Small intestine (tissue), 16 donors: ENCODE measurements at places on chromosomes 12 and 14. TPM values are rescaled to one million over a fixed set of nuclear protein-coding genes. Genes with fewer than 3 reads are reported as not detected.
A peak's percentile ranks its signal among the peaks of the same experiment; 100 is the strongest.

GRCh38 chr14:95480109-95480886 is 36.2 kb downstream of the SYNE3 start:
- no peaks in the 10 kb centered on the region for H3K36me3 ChIP-seq
- H3K4me3 ChIP-seq, result no peak overlapping the region
- peaks cover 14% of the 10 kb centered on the region for H3K4me1 ChIP-seq
- no peak overlapping the region for H3K27ac ChIP-seq
- no peak for DNase-seq

The AKAP3 gene
- polyA plus RNA-seq, result 0.54 TPM

GRCh38 chr12:85310456-85311076 is 30.5 kb downstream of the ALX1 start:
- no peak overlapping the region for H3K4me3 ChIP-seq
- no peak overlapping the region for H3K27ac ChIP-seq
- H3K4me1 ChIP-seq, result no peaks in the 10 kb centered on the region
- DNase-seq, result peak; percentile 2
- H3K27me3 ChIP-seq, result no peaks in the 10 kb centered on the region
- H3K36me3 ChIP-seq, result no peaks in the 10 kb centered on the region

DNA sequence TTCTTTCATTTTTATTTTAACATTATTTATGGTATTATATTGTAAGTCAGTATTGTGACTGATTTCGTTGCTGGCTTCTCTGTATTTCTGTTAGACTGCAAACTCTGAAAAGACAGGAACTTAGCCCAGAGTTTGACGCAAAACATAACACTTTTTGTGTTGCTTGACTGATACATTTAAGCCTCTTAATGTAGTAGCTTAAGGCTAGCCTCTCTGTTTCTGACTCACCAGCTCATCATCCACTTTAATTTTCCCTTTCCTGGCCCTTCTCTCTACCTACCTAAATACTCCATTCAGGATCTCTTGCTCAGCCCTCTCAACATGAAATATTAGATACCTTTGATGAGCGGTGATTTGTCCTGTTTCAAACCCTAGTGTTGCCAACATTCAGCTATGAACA is 420.6 kb downstream of the LRFN5 start:
- H3K4me3 ChIP-seq, result no peak overlapping the region
- no peak overlapping the region for H3K27ac ChIP-seq
- no peak for DNase-seq
- no peaks in the 10 kb centered on the region for H3K4me1 ChIP-seq
- no peaks in the 10 kb centered on the region for H3K27me3 ChIP-seq
- no peaks in the 10 kb centered on the region for H3K36me3 ChIP-seq

The FAM181A gene
- polyA plus RNA-seq, result not detected

GRCh38 chr12:75969768-75970167 is 61.8 kb downstream of the PHLDA1 start:
- no peak overlapping the region for H3K4me3 ChIP-seq
- H3K36me3 ChIP-seq, result no peaks in the 10 kb centered on the region
- H3K4me1 ChIP-seq, result peaks cover 2% of the 10 kb centered on the region
- no peak overlapping the region for H3K27ac ChIP-seq
- no peak for DNase-seq
- H3K27me3 ChIP-seq, result no peaks in the 10 kb centered on the region

DNA sequence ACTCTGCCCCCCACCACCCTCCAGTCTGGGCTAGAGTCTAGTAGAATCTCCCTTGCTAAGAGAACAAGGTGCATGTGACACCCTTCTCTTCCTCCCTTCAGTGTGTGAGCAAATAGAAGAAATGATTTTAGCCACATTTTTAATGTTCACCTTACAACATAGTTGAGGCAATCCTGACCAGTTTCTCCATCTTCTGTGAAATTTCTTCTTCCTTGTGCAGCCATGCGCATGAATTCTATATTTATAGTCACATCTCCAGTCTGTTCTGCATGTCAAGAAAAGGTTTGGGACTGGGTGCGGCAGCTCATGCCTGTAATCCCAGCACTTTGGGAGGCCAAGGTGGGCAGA is 9.5 kb upstream of the LTA4H start:
- DNase-seq, result no peak
- H3K36me3 ChIP-seq, result no peaks in the 10 kb centered on the region
- no peak overlapping the region for H3K27ac ChIP-seq

GRCh38 chr12:43733687-43734086 is 24.9 kb downstream of the PUS7L start:
- H3K27ac ChIP-seq, result no peak overlapping the region
- H3K4me1 ChIP-seq, result no peaks in the 10 kb centered on the region
- no peak for DNase-seq
- no peak overlapping the region for H3K4me3 ChIP-seq
- H3K36me3 ChIP-seq, result no peaks in the 10 kb centered on the region
- no peaks in the 10 kb centered on the region for H3K27me3 ChIP-seq

The RD3L gene
- polyA plus RNA-seq, result not detected

GRCh38 chr14:74312161-74312560 is 9.4 kb upstream of the ABCD4 start:
- no peak overlapping the region for H3K4me3 ChIP-seq
- no peak overlapping the region for H3K27ac ChIP-seq
- DNase-seq, result no peak
- no peaks in the 10 kb centered on the region for H3K27me3 ChIP-seq
- H3K36me3 ChIP-seq, result no peaks in the 10 kb centered on the region

- H3K27me3 ChIP-seq, result no peaks in the 10 kb centered on the region
- no peak overlapping the region for H3K4me3 ChIP-seq
- H3K27ac ChIP-seq, result no peak overlapping the region
Observed at GRCh38 chr14:103097994-103098957, 3.8 kb downstream of the EXOC3L4 start.

DNA sequence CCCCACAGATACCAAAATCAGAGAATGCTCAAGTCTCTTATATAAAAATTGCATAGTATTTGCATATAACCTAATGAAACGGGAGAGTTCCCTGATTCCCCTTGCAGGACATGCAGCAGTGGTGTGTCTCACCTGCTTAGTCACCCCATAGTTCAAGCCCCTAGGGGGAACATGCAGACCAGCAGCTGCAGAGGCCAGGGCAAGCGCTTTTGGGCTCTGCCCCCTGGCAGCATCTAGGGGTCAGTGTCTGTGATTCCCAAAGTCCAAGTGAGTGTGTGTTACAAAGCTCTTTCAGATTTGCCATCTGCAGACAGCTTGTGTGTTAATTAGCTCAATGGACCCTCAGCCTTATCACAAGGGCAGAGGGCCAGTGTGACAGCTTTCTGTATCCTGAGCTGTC is 110.1 kb downstream of the DNAI7 start:
- H3K4me1 ChIP-seq, result no peaks in the 10 kb centered on the region
- H3K36me3 ChIP-seq, result no peaks in the 10 kb centered on the region
- no peak overlapping the region for H3K27ac ChIP-seq
- no peaks in the 10 kb centered on the region for H3K27me3 ChIP-seq
- H3K4me3 ChIP-seq, result no peak overlapping the region

The ITFG2 gene
- polyA plus RNA-seq, result 17.0 TPM

DNA sequence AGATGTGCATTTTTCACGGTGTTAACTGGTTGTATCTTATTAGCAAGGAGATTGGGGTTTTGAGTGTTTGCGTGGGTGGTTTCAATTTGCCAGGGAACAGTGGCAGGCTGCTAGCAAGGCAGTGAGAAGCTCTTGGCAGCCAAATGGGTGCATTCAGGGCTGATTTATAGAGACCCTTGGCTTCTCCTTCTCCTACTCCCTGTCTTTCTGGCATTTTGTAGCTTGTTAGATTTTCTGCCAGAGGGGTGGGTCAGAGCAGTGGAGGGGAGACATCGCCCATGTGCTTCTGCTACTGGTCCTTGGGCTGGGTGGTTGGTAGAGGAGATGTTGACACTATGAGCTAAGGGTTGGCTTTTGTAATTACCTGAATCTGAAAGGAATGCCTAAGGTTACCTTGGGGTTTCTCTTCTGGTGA is 9.6 kb downstream of the CALM1 start:
- no peaks in the 10 kb centered on the region for H3K27me3 ChIP-seq
- no peak overlapping the region for H3K27ac ChIP-seq
- no peak overlapping the region for H3K4me3 ChIP-seq
- peaks cover 28% of the 10 kb centered on the region for H3K36me3 ChIP-seq

- DNase-seq, result no peak
- no peaks in the 10 kb centered on the region for H3K4me1 ChIP-seq
- H3K4me3 ChIP-seq, result no peak overlapping the region
Observed at GRCh38 chr12:1533602-1534304, 60.6 kb downstream of the FBXL14 start.

The FOXA1 gene
- 8.4 TPM for polyA plus RNA-seq

- H3K27me3 ChIP-seq, result no peaks in the 10 kb centered on the region
- no peak overlapping the region for H3K27ac ChIP-seq
- H3K36me3 ChIP-seq, result no peaks in the 10 kb centered on the region
- no peak for DNase-seq
Observed at GRCh38 chr14:86420131-86420530, 890.2 kb downstream of the FLRT2 start.

DNA sequence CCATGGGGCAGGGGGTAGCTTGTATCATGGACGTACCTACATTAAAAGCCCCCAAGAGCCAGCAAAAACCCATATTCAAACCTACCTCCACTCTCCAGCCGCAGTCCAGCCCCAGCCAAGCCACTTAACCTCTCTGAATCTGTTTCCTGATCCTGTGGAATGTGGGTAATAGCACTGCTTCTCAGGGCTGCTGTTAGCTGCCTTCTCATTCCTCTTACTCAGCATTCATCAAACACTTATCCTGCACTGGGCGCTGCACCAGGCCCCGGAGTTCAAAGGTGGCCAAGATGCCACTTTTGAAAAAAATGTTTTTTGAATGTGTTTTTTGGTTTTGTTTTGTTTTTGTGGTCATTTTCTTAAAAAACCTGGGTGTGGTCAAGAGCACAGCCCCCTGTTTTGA is 237.4 kb downstream of the CHST11 start:
- peaks cover 6% of the 10 kb centered on the region for H3K4me1 ChIP-seq
- H3K27ac ChIP-seq, result no peak overlapping the region
- no peak for DNase-seq
- H3K36me3 ChIP-seq, result no peaks in the 10 kb centered on the region

GRCh38 chr14:54589843-54590242 is 22.9 kb downstream of the SAMD4A start:
- H3K27me3 ChIP-seq, result no peaks in the 10 kb centered on the region
- DNase-seq, result no peak
- H3K36me3 ChIP-seq, result no peaks in the 10 kb centered on the region
- H3K4me3 ChIP-seq, result no peak overlapping the region
